ENCODE measurements at places on chromosomes 2 and 18.

DNA sequence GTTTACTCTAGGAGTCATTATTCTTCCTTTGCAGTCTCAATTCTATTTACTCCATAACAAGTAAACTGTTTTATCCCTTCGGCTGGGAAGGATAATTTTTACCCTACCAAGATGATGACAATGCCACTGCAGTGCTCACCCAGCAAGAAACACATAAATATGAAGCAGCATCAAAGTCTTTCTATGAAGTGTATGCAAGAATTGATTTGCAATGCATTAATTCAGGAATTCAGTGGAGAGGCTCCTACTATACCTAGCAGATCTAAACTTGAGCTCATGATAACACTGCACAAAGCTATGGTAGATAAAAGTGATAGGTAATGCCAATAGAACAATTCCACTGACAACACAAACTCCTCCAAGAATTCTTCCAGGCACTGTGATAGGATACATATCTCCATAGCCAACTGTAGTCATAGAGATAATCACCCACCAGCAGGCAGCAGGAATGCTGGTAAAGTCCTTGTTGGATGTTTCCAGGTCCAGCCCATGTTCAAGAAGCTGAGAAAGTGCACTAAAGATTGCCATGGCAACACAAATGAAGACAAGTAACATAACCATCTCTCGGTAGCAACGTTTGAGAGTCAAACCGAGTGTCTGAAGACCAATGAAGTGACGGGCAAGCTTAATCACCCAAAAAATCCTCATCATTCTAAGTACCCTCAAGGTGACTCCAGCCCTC lies 49.9 kb downstream of the KCNG3 start:
- DNase-seq = no peak

- DNase-seq = no peak
Observed at GRCh38 chr2:38935568-38936172, 46.0 kb downstream of the ARHGEF33 start.

GRCh38 chr18:32612651-32613050 lies 142.0 kb upstream of the GAREM1 start:
- DNase-seq = no peak

- no peak for DNase-seq
Observed at GRCh38 chr18:3071676-3072075, 58.7 kb upstream of the LPIN2 start.

- DNase-seq = no peak
Observed at GRCh38 chr2:129062146-129062912, 743.7 kb upstream of the HS6ST1 start.

DNA sequence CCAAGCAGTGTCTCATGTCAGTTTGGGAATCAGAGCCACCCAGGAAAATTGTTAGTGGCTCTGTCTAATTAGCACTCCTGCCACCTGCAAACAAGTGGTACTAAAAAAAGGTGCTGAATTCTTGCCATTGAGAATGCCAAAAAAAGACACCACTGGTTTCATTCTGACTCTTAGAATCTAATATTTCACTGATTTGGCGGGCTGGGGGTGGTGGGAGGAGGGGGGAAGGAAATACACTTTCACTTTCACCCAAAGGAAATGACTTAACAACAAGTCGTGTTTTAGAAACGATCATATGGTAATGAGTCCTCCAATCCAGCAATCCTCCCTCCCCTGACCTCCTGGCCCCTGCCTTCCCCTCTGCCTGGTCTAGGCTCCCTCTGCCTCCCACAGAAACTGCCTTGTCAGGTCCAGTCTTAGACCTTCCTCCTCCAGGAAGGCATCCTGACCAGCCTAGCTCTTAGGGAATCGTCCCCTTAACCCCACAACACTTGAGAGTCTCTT lies 4.4 kb upstream of the KLHL29 start:
- no peak for DNase-seq

GRCh38 chr2:187297801-187298200 lies 150.3 kb downstream of the CALCRL start:
- no peak for DNase-seq

GRCh38 chr18:48833701-48834412 lies 116.9 kb downstream of the SMAD7 start:
- no peak for DNase-seq

- DNase-seq = no peak
Observed at GRCh38 chr2:60437080-60437696, 116.3 kb downstream of the BCL11A start.

DNA sequence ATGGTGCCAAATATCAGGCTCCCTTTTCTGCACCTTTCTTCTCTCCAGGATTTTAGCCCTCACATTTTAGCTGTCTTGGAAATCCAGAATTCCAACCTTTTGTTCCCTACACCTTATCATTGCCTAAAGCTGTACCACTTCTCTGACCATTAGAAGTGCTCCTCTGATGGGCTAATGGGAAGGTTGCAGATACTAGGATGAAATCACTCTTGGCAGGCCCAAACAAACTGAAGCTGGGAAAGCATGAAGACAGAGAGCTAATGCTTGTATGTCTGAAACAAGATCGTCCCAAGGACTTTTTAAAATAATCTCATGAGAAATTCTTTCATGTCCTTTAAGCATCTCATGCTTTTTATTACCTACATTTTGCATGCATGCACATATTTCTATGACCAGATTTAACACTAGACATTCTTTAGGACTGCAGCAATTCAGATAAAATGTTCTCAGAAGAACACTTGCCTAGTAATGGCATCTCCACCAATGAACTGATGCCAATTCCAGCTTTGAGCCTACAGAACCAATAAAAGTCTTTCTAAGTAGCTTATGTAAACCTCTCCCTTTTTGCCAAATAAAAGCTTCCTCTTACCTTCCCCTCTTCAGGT lies 98.4 kb upstream of the OSR1 start:
- no peak for DNase-seq

GRCh38 chr2:240443891-240444301 lies 8.4 kb downstream of the GPC1 start:
- no peak for DNase-seq

- DNase-seq = no peak
Observed at GRCh38 chr2:146873646-146874259, 971.1 kb upstream of the ACVR2A start.

DNA sequence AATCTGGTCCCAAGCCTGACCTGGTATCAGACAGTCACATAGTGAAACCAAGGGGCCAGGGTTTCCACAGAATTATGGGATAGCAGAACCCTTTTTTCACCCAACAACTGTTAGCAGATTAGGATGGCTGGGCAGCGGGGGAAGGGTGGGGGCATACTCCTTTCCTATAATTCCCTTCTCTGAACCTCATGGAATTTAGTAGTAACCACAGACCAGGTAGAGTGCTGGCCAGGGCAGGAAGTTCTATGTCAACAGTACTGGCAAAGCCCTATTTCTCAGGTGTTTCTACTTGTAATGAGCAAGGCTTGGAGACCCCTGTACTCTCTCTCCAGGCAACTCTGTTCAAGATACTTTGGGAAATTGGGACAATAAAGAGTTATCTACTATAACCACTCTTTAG lies 174.6 kb downstream of the THADA start:
- DNase-seq = no peak

DNA sequence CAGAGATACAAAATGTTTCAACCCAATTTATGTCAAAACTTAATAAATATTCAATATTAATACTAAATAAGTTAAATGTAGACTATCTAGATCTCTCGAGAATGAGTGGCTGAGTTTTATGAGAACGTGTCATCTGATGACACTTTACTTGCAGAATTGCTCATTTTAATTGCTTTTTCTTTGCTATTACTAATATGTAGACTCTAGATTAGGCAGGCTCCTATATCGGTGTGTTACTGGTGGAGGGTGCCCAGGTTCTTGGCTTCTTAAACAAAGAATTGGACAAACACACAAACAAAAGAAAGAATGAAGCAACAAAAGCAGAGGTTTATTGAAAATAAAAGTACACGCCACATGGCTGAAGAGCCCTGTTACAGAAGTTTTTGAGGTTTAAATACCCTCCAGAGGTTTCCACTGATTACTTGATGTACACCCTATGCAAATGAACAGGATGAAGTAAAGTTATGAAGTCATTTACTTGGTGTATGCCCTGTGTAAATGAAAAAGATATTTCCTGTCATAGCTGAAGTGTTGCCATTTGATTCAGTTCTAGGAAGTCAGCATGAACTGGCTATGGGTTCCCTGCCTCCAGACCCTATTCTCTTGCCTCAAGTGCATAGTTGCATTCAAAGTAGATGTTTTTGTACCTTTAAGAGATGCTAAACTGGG lies 122.9 kb upstream of the ITGA4 start:
- DNase-seq = no peak

GRCh38 chr18:31197676-31198075 lies 35.0 kb upstream of the DSC1 start:
- no peak for DNase-seq

DNA sequence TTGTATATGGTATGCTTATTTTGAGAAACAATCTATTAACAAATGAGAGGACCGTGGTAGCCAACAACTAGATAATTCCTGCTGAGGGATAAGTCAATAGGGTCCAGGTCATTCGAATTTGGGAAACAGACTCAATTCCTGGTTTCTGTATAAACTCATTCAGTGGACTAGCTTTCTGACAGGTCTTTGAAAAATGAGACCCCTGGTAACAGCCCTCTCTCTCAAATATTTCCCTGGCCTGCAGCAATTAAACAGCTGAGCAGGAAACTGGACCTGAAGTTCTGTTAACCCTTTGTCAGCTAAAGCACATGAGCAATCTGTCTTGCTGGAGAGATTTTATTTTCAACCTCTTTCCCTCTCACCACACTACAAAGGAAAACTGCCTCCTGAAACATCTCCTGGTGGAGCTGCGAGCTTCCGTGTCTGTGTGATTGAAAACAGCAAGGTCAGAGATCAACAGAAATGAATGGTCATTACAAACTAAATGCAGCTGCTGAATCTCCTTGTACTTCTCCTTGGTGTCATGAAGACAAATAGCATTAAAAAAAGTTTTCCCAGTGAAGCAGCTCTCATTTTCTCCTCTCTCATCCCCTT lies 70.3 kb upstream of the CCDC85A start:
- DNase-seq = no peak

DNA sequence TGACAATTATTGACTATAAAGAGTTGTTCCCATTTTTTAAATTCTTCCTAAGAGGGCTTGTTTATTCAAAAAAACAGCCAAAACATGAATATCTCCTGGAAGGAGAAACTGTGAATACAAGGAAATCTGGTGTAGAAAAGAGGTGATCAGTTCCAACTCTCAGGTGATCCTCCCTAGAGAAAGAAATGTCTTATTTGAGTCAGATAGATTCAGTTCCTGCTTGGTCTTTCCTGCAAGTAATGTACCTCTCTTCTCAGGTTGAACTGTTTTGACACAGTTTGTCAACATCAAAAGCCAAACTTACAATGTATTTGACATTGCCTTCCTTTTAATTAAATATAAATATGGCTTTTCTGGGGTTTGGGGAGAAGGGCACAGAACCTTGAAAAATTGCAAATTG lies 567.4 kb downstream of the ARHGAP15 start:
- DNase-seq = no peak

DNA sequence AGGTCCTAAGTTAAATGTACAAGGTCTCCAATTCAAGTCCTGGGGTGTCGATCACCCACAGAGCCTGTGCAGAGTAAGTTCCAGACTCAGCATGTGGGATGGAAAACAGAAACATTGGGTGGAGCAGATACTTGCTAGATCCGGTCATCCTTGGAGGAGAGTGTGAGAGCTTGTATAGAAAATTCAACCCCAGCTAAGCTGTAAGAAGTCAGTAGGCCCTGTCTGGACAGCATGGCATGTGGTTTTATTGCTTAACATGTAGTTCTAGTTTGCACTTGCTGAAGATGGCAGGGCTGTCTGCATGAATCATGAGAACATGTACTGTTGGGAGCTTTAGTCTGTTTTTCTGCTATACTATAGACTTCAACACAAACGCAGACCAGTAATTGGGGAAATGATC lies 189.6 kb upstream of the RMP24 start:
- no peak for DNase-seq

- DNase-seq = no peak
Observed at GRCh38 chr2:8352296-8352695, 329.6 kb upstream of the ID2 start.

DNA sequence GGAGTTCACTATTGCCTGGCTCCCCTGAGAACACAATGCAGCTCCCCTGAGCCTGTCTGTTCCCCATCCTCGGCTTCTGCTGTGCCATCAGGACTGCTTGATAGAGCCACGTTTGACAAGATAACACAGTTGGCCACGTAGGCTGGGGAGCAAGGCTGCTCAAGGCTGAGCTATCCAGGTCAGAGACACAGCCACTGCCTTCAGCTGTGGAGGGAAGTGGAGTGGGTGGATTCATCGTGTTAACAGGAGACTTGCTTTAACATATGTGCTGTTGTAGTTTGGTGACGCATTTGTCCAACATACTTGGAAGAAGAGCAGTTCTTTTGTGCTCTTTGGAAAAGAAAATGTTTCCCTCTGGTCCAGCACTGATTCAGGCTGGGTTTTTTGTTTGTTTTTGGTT lies 68.8 kb downstream of the WDSUB1 start:
- no peak for DNase-seq

DNA sequence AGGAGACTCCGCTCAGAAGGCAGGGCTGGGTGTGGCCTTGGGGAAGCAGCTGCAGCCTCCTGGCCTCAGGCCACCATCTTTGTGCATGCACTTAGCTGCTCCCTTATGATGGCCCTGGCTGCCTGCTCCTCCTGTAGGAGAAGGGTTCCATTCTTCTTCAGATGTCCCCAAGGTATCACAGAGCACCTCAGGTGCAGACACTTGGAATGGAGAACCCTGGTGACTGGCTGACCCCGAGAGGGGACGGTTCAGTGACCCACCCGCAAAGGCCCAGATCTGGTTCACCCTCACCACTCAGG lies 9.6 kb downstream of the GPAT2 start:
- DNase-seq = no peak

DNA sequence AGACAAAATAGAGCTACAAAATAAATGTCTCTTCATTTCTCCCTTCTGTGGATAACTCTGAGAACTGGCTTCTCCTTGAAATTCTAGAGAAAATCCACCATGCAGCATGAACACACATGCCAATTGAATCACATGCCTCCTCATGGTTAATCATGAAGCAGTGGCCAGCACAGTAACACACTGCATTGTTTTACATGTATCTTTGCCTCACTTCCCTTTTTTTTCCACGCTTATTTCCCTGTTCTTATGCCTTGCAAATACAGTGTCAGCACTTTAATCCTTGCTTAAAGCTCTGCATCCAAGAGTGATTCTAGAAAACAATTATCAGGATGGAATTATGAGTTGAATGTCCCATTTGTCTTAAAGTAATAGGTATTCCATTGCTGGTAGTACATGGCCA lies 50.3 kb upstream of the ZBTB7C start:
- DNase-seq = no peak

GRCh38 chr2:202270487-202270886 lies 4.9 kb downstream of the NOP58 start:
- DNase-seq = no peak

GRCh38 chr18:46462523-46462922 lies 194.5 kb downstream of the LOXHD1 start:
- DNase-seq = no peak

Measured in stimulated activated CD8-positive, alpha-beta memory T cell treated with anti-CD3 and anti-CD28 coated beads, Interleukin-15, amount 100 ng/mL, for 1 hour (primary cell).